Activated CD4-positive, alpha-beta T cell treated with anti-CD3 and anti-CD28 coated beads for 4 hours (primary cell): ENCODE measurements at places on chromosomes 5 and 9.

GRCh38 chr9:27117489-27118135 lies 8.6 kb downstream of the TEK start:
- DNase-seq = no peak

DNA sequence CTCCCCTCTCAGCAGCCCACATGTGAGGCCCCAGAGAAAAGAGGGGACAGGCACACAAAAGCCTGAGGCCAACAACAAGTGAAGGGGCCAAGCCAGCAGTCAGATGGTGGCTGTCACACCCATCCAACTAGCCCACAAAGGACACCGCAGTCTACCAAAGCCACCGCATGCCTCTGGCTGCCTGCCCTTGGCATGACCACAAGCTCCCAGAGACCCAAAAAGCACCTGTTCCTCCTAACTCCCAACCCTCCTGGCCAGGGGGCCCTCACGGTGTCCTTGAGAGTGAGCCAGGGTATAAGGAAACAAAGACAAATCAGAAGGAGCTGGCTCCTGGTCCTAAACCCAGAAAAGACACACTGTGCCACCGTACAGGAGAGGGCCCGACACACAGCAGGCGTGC lies 77.8 kb upstream of the LRRTM2 start:
- no peak for DNase-seq

GRCh38 chr5:124655921-124656511 lies 90.4 kb downstream of the ZNF608 start:
- no peak for DNase-seq

DNA sequence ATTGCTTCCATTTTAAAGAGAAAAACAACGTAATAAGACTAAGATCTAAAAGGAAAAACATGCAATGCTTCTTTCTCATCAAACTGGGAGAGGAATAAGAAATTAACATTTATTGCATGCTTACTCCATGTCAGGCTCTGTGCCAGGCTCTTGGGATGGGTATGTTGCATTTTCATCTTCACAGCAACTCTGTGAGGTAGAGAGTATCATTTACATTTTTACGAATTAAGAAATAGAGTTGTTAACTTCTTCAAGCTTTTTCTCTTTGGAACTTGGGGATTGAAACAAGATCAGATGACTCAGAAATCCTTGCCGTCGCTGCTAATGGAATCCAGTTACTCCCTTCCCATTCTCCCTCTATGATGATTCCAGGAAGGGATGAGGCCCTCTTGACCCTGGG lies 39.5 kb downstream of the PDE8B start:
- DNase-seq = no peak

GRCh38 chr5:119304439-119305211 lies 51.2 kb upstream of the TNFAIP8 start:
- no peak for DNase-seq

- peak; percentile 42 for DNase-seq
Measured at GRCh38 chr9:134396258-134396742, 70.0 kb downstream of the RXRA start.

DNA sequence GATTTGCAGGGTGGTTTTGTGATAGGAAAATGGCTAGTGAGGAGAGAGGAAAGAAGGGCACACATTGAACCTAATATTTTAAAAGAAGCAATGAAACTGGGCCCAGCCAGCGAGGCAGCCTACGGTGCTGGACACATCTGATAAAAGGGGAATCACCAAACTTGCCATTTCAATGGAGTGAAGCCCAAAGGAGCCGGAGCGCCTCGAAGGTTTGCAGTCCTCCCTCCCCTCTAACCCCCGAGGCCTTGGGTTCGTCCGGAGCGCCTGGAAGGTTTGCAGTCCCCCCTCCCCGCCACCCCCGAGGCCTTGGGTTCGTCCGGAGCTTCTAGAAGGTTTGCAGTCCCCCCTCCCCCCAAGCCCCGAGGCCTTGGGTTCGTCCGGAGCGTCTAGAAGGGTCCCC lies 132.6 kb downstream of the TENT4A start:
- DNase-seq = no peak

GRCh38 chr5:76000582-76000981 lies 82.6 kb upstream of the SV2C start:
- DNase-seq = no peak

DNA sequence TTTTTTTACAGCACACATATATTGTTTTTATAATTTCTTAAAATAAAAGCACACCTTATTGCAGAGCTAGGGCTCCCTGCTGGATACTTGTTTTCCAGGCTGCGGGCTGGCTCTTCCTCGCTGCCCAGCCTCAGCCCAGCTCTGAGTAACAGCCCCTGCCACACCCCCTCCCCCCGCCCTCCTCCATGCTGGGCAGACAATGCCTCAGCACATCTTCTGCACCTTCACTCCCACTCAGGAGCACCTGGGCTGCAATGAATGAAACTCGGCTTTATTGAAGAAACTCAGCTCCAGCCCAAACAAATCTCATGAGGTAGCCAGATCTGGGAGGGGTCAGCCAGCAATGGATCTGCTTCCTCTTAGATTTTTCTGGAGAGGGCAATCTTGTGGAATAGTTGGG lies 9.5 kb downstream of the IL9 start:
- DNase-seq = no peak

DNA sequence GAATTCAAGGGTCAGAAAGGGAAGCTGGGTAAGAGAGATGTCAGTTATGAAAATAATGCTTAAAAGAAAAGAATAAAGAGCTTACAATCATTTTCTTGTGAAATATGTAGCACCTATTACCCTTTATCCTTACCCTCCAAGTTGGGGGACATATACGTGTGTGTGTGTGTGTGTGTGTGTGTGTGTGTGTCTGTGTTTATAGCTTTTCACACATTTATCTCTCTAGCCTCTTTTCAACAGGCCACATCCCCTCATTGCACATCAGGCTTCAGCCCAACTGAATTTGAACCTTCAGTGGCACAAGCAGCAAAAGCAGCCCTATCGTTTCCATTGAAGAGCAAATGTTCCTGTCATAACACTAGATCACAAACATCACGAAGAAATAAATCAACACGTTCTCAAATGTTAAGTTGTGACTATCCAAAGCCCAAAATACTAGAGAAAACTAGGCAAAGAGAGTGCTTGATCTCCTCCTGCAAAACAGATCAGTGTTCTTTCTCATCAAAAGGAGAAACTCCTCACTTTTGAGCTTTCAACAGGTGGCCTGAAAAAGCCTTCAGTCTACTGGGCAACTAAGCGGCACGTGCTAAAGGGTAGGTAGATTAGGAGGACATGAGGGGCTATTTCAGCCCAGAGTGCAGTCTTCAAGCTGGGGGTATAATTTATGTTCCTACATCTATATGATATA lies 416.4 kb downstream of the EFNA5 start:
- no peak for DNase-seq

- DNase-seq = no peak
Measured at GRCh38 chr9:79221084-79221483, 350.7 kb upstream of the TLE4 start.

DNA sequence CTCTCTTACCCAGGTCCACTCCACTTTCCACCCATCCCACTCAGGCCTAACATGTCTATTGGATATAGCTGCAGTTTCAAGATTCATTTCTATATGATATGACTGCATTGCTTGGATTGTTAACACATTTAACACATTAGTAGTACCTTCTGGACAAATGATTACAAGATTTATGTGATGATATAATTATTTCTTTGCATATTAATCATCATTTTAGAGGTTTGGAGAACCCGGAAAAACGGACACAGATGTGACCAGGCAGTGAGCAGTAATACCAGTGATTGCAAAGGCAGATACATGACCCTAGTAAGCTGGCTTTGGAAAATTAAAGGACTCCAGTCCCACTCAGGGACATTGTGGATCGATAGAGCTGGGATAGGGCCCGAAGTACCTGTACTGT lies 103.8 kb downstream of the PRR16 start:
- no peak for DNase-seq

GRCh38 chr5:149616727-149617285 lies 35.5 kb downstream of the ARHGEF37 start:
- DNase-seq = no peak

DNA sequence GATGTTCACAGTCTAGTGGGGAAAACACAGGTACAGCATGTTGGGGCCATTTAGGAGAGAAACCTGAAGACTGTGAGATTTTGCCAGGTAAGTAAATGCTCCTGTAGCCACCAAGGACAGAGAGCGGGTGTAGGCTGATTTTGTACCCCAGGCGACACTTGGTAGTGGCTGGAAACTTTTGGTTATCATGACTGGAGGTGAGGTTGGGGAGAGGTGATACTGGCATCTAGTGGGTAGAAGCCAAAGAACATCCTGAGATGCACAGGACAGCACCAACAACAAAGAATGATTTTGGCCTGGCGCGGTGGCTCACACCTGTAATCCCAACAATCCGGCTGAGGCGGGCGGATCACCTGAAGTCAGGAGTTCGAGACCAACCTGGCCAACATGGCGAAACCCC lies 38.8 kb upstream of the PWWP2A start:
- DNase-seq = no peak

GRCh38 chr5:173316339-173317020 lies 11.7 kb downstream of the STC2 start:
- no peak for DNase-seq

GRCh38 chr5:36946101-36946500 lies 69.5 kb downstream of the NIPBL start:
- DNase-seq = no peak

DNA sequence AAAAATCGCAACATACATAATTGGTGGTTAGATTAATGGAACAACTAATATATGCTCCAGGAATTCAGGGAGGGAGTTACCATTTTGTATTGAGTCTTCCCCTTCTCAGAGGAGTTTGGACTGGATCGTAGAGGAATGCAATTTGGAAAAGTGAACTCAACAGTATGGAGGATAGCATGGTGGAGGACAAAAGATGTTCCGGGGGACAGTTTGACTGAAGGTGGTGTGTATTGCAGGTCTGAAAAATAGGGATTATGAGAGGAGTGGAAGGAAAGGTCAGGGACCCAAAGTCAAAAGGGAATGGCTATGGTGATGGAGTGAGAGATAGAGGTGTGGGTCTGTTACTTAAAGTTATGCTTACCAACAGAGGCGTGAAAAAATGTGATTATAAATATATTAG lies 1.5 kb downstream of the DNAJC21 start:
- no peak for DNase-seq

- DNase-seq = no peak
Measured at GRCh38 chr9:28190981-28191380, 617.7 kb upstream of the C9orf72 start.

DNA sequence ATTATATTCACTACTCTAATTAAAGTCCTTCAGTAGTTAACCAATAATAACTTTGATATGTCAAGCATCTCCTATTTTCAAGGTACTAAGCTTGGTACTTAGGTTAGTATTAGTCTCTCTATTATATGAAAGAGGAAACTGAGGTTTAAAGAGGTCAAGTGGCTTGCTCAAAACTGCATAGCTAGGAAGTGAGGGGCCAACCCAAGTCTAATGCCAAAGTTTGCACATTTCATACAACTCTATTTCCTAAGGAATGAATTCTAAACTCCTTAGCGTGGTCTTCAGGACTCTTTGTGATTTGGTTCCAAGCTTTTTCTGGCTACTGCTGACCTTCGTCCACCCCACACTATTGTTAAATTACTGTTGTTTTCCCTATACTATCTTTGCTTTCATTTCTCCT lies 9.9 kb upstream of the SHOC1 start:
- DNase-seq = no peak

DNA sequence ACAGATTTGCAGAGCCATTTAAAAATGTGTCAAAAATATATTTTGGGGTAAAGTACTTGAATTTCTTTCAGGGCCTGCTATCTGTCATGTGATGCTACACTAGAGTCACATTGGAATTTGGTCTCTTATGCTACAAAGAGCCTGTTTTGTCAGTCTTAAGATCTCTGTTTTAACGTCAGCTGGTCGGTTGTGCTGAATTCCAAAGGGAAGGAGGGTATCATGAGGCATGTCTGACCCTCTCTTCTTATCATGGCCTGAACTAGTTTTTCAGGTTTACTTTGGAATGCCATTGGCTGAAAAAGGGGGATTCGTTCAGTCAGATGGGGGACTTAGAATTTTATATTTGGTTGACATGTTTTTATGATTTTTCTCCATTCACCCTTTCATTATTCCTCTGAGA lies 290.6 kb downstream of the CD180 start:
- no peak for DNase-seq

DNA sequence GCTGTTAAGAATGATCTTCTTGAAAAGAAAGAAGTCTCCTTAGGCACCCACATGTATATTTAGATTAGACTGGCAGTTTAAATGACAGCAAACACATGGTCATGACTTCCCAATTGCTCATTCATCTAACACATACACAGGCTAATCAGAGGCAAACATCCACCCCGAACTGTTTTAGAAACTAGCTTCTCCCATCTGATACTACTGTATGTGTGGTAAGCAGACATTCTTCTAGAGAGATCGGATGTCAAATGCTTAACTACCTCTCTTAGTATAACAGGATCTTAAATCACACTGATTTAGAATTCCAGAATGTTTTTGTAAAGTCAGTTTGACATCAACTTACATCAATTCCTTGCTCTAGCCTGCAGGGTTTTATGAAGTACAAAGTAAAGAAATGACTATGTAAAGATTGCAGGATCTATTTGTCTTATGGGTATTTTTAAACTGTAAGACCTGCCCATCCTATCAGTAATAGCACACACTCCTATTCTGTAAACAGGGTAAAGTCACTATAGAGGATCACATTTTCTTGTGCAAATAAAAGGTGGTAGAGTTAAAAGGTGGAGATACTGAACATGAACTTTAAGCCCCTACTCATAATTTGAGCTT lies 239.7 kb downstream of the MLLT3 start:
- no peak for DNase-seq

GRCh38 chr5:170722316-170722715 lies 61.2 kb upstream of the GABRP start:
- DNase-seq = no peak

DNA sequence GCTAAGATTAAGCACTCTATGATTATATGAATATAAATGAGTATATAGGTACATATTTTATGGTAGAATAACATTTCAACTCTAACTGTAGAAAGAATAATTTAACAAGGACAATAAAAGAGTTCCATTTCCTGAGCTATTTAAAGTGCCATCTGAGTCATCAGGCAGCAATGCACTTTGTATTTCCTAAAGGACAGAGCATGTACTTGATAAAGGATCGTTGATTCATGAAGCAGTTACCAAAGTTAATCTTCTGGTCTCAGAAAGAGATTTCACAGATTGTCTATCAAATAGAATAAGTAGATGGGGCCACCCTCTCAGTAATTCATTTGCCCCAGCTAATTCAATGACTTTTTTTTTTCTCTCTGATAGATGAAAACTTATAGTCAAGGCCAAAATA lies 747.8 kb downstream of the CDH18 start:
- no peak for DNase-seq

DNA sequence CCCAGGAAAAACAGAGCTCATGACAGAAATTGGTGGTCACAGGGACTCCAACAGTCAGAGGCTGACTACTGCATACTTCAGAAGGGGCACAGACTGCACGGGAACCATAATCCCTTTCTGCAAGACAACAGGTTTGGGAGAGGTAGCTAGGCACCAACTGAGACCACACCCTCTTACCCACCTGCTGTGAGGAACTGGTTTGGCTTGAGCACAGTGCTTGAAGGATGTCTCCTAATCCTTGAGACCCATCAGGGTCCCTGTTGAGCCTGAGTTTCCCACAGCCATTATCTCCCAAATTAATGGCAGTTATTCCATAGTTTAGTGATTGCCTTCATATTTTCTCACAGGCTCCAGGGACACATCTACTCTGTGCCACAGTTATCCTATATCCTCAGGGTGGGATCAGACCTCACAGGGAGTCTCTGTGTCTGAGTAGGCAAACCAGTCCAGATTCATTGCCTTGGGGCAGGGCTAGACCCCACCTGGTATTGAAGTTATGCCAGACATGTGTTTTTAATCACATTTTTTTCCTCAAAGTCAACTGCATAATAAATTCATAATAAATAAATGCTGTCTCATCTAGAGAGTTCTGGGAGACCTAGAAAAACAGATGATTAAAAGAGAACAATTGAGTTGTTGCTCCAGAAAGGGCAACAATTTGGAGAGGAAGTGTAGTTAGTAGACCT lies 9.3 kb upstream of the CAST start:
- DNase-seq = no peak
